ENCODE measurements at places on chromosomes 2 and 18.

DNA sequence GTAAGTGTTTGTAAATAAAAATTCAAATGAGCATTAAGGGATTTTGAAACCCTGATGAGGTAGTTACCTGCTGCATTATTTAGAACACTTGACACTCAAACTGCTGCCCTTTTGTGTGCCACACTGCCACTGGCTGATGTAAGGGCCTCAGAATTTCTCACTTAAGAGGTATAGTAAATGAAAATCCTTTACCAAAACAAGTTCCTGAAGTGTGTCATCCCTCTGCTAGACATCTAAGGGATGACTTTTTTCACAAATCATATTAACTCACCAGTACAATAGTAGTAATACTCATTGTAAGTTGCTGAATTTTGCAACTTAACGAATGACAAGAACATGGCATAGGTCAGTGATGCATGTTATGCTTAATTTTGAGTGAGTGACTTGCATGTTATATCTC lies 274.9 kb upstream of the UBE2E3 start:
- peak; percentile 9 for DNase-seq

GRCh38 chr2:57906152-57906732 lies 140.4 kb upstream of the VRK2 start:
- peak; percentile 64 for DNase-seq

GRCh38 chr2:237259201-237259600 lies 154.8 kb downstream of the COL6A3 start:
- no peak for DNase-seq

GRCh38 chr2:222774941-222775340 lies 85.9 kb upstream of the ACSL3 start:
- DNase-seq = no peak

GRCh38 chr2:108923019-108923700 lies 65.9 kb downstream of the EDAR start:
- no peak for DNase-seq

DNA sequence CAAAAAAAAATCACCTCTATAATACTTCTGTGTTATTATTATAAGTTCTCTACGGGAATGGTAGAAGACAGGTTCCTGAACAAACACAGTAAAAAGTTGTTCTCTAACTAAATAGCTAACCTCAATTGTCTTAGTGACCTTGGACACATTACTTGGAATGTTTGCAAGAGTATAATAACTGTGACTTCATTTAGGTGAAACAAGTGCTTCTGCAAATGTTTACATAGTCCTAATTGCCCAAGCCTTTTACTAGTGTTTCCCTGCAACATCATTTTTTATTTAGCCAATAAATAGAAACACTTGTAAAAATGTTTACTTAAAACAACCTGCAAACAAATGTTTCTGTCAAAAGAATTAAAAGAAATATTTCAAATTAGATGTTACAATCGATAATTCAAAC lies 9.9 kb downstream of the PLEKHM3 start:
- DNase-seq = no peak

DNA sequence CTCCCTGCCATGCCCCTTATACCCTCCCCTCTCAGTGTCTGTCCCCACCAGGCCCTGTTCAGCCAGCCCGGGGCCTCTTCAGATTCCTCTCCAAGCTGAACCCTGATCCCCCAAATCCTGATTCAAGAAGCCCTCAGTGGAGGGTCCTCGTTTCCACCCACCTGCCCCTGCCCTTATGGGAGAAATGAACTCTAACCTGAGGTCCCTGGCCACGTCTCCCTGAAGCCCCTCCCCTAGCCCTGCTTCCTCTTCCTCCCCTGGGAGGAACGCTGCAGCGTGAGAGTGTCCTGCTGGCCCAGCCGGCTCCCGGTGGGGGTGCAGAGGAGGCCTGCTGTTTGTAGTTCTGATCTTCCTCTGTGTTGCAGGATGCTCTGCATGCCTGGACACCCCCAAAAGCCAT lies 56.7 kb upstream of the GLI2 start:
- DNase-seq = no peak

- no peak for DNase-seq
Observed at GRCh38 chr2:135378591-135378990, 152.4 kb downstream of the ZRANB3 start.

DNA sequence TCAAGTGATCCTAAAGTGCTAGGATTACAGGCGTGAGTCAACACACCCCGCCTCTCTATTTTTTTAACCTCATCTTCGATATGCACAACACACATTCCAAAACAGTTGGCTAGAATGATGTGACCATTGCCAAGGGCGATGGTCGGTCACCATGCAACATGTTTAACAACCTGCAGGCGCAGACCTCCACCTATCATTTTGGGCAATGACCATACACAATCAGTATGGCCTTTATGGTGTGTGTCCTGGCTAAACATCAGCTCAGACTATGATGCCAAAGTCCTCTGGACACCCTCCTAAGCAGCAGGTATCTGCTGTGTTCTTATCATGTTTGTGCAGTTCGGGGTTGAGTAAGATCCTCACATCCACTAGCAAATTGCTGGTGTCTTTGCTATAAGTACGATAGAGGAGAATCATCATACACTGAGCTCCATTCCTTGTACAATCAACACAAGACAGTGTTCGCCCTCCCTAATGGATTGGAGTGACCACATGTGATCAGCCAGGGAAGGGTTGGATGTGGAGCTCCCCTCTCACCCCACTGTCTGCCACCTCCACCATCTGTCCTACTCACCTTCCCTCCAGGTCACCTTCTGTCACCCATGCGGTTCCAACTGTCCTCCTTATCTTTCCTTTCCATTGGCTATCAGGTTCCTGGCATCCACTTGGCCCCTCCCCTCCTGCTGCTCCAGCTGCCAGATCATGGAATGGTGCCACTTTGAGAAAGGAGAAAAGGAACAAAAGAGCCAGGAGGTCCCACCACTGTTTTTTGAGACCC lies 7.9 kb upstream of the RNF152 start:
- DNase-seq = no peak

DNA sequence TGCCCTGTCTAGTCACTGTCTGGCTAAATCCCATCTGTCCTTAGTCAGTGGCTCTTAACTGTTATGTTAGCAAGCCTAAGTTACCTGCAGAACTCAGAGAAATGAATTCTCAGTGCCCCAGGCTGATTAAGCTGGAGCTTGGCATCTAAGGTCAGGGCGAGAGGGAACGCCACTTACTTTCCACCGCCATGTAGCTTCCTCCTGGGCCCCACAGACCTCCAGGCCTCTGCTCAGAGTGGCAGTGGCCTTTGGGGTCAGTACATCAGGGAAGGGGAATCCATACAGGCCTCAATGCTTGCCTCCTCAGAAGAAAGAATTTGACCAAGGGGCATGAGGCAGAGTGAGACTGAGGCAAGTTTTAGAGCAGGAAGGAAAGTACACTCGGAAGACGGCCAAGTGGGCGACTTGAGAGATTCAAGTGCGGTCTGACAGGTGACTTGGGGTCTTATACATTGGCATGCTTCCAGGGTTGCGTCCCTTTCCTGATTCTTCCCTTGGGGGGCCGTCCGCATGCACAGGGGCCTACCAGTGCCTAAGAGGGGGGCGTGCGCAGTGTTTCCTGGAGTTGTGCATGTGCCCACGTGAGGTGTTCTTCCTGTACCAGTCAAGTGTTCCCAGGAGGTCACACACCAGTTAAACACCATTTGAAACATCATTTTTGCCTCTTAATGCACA lies 64.1 kb downstream of the EMILIN2 start:
- no peak for DNase-seq

DNA sequence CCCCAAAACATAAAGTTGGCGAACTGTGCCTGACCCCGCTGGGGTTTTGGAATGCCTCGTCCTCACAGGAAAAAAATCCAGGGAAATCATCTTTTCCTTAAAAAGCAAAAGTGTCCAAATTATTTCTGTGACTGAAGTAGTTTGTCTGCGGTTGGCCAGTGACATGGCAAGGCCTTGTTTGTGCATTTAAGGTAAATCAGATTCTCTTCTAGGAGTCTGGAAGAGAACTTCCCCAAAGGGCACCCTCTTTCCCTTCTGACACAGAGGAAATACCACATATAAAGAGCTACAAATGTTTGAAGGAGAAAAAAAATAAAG lies 737 bp upstream of the CYB5A start:
- no peak for DNase-seq

DNA sequence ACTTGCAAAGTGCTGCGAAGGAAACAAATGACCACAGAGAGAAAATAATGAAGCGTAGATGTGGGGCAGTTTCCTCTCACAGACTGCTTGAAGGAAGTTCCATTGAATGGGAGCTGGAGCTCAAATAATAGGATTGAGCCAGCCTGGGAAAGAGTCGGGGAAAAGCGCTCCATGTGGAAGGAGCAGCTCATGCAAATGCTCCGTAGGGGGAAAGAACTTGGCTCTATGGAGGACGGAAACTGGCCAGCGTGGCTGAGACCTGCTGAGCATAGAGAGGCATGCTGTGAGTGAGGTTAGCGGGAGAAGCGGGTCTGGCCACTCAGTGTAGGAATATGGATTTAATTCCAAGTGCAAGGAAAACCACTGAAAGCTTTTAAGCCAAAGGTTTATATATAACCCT lies 28.6 kb upstream of the VIT start:
- DNase-seq = no peak

- peak; percentile 62 for DNase-seq
Observed at GRCh38 chr2:41710944-41711343, 336.9 kb upstream of the PKDCC start.

GRCh38 chr2:214244847-214245246 lies 166.0 kb upstream of the VWC2L start:
- peak; percentile 40 for DNase-seq

DNA sequence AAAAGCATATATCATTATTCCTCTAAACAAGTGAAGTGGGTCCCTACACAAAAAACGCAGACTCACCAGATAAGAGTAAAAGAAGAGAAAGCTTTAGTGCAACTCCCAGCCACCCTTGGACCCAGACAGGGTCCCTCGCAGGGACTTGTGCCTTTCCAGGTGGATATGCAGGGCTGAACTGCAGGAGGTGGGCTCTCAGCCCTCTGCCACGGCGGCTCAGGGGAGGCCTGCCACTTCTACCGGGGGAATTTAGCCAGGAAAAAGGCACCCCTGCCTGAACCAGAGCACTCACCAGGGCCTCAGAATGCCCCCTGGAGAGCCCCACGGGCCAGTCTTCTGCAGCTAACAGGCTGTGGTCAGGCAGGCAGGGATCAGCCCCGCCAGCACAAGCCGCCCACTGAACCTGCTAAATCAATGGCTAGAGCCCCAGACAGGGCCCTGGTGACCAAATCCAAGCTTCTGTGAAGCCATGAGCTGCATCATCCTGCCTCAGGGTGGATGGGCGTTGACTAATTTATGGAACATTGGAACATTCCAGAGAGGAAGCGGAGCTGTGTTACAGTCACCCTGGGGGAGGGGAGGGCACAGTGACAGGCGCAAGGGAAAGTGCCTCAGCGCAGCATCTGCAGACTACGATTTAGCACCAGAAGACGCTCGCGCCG lies 209.3 kb downstream of the EIPR1 start:
- DNase-seq = peak; percentile 47
